ENCODE measurements at places on chromosomes 1 and 21. TPM values are rescaled to one million over a fixed set of nuclear protein-coding genes. Genes with fewer than 3 reads are reported as not detected.
A peak's percentile ranks its signal among the peaks of the same experiment; 100 is the strongest.

DNA sequence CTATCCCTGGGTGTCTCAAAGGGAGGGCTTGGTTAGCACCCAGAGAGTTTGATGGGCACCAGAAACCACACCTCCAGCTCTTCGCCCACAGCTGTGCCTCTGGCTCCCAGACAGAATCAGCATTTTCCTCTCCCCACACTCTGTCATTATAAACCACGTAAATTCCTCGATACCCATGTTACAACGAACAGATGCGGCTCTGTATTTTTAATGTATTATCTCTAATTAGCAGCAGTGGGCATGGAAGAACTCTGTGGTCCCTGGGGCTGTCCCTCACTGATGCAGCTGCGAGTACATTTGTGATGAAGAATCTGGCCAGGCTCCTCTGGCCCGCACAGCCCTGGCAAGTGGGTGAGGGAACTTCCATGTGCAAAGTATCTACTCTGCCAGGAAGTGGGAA, 10.8 kb downstream of the HMGB4 start:
- no peaks in the 10 kb centered on the region for H3K4me1 ChIP-seq
- H3K4me3 ChIP-seq, result no peak overlapping the region
- DNase-seq, result no peak

GRCh38 chr1:52306227-52307006, 59.6 kb downstream of the CC2D1B start:
- no peak overlapping the region for H3K4me3 ChIP-seq
- no peaks in the 10 kb centered on the region for H3K4me1 ChIP-seq
- no peak overlapping the region for H3K27ac ChIP-seq
- H3K27me3 ChIP-seq, result no peaks in the 10 kb centered on the region

GRCh38 chr21:34528131-34528561, 16.1 kb upstream of the KCNE1 start:
- H3K4me1 ChIP-seq, result peaks cover 42% of the 10 kb centered on the region
- no peaks in the 10 kb centered on the region for H3K36me3 ChIP-seq

DNA sequence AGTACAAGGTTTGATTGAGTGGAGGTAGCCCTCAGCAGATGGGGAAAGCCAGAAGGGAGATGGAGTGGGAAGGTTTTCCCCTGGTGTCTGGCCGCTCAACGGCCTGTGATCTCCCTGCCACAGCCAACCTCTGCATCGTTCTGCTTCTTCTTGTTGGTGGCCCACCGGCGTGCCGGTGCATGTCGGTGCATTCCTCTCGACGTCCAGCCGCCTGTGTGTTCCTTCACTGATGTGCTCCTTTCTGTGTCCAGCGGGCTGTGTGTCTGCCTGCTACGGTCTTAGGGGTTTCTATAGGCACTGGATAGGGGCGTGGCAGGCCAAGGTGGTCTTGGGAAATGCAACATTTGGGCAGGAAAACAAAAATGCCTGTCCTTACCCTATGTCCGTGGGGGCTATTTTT, 101.0 kb downstream of the XPR1 start:
- H3K27ac ChIP-seq, result no peak overlapping the region
- no peaks in the 10 kb centered on the region for H3K36me3 ChIP-seq
- no peaks in the 10 kb centered on the region for H3K4me1 ChIP-seq
- no peak overlapping the region for H3K4me3 ChIP-seq
- DNase-seq, result no peak

DNA sequence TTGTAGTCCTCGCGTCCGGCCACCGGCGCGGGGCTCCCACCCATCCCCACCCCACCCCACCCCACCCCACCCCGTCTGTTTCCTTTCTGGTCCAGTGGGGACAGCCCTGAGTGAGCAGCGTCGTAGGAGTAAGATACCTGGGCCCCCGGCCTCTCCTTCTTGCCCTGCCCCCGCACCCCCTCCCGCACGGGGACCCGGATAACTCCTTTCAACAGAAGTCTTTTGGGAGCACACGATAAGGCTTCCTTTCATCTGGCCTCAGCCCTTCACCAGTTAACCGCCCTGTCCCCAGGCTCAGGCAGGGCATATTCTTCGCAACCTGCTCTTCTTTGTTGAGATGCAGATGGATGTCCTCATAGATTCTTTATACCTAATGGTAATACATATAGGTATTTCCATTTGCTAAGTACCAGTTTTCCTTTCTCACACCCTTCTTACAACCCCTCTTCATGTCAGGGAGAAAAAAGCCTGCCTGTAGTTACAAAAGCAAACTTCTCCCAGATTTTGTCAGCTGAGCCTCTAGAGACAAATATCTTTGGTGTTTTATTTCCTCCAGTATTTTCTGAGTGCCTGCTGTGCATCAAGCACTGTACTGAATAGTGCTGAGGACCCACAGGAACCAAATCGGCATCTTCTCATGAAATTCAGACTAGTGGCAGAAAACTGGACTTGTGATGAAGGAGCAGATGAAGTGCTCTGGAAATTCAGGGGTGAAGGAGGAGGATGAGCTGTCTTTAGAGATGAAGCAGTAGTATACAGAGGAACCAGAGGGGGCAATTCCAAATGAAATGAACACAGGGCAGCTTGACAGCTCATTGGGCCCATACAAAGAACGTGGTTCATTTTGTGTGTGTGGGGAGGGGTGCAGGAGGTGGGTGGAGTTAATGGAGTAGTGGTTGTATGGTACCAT, 33.6 kb downstream of the SLC2A1 start:
- H3K4me3 ChIP-seq, result peak overlapping the region; percentile 48
- peaks cover 6% of the 10 kb centered on the region for H3K4me1 ChIP-seq
- H3K36me3 ChIP-seq, result no peaks in the 10 kb centered on the region
- H3K27ac ChIP-seq, result peak overlapping the region; percentile 86
- no peak for DNase-seq

DNA sequence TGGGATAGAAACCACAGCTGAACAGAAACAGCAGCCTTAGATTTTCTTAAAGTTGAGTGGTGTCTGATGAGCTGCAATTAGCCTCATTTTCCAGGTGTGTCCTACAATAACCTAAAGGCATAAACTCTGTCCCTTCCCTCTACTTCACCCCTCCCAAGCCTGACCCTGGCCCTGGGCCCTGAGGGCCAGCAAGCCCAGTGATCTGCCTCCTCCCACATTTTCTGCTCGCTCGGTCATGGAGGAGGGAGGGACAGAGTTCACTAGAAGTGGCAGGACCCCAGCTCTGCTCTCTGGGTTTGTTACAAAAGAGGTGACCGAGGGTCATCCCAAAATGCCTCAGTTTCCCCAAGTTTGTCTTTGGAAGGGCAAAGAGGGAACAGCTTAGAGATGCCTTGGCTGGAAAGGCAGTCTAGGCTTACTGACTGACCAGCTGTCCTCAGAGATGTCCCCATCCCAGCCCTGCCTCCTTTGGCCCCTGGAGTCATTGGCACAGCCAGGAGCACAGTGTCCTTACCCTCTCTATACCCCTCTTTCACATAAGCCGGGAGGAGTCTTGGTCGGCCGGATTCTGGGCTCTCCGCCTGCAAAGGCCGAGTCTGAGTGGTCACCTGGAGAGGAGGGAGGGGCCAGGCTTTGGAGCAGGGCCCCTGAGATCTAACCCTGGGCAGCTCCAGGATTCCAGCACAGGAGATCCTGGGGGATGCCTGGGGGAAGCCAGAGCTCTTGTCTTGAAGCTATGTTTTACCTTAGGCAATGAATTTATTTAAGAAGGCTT, 172.7 kb downstream of the PTPRU start:
- H3K4me1 ChIP-seq, result no peaks in the 10 kb centered on the region
- no peaks in the 10 kb centered on the region for H3K36me3 ChIP-seq
- DNase-seq, result no peak
- no peaks in the 10 kb centered on the region for H3K27me3 ChIP-seq

DNA sequence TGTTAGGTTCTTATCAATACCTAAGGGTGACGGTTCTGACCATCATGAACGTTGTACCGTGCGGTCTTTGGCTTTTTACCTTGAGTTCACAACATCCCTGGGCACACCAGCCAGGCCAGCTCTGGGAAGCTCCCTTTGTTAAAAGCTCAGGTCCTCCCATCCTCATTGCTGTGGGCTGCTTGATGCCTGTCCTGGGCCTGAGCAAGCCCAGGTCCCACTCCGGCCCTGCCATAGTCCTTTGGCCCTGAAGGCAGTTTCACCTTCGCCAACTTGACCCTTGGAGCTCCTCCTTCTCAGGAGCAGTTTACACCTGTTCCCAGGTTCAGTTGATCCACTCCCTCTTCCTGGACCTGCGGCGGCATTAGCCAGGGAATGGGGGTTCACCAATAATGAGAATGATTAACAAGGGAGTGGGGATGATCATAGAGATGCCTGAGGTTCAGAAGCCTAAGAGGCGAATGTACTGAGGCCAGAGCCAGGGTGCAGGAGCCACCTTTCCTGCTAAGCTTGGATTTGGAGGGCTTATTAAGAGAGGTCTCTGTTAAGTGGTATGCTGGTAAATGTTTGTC, 40.2 kb downstream of the DHCR24 start:
- no peak overlapping the region for H3K27ac ChIP-seq
- peaks cover 4% of the 10 kb centered on the region for H3K4me1 ChIP-seq
- no peak overlapping the region for H3K4me3 ChIP-seq
- DNase-seq, result no peak
- no peaks in the 10 kb centered on the region for H3K27me3 ChIP-seq

- no peak for DNase-seq
- H3K27ac ChIP-seq, result no peak overlapping the region
- H3K4me3 ChIP-seq, result no peak overlapping the region
- no peaks in the 10 kb centered on the region for H3K4me1 ChIP-seq
- no peaks in the 10 kb centered on the region for H3K36me3 ChIP-seq
These were observed 37.2 kb downstream of the PDE9A start for GRCh38 chr21:42690586-42690985.

DNA sequence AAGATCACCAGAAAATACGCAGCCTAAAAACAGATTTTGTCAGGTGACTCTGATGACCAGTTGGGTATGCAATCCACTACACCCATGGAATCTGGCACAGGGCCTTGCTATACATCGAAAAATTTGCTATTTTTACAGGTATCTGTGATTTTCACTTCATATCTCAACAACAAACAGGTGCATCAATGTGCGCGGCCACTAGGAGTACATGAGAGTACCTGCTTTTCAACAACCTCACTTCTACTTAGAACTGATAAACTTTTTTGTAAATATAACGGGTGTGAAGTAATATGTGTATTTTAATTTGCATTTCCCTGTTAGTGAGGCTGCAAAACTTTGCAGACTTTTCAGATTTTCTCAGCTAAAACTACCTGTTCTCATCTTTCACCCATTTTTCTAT, 80.8 kb downstream of the SLC45A1 start:
- H3K4me1 ChIP-seq, result peaks cover 38% of the 10 kb centered on the region
- no peaks in the 10 kb centered on the region for H3K27me3 ChIP-seq

DNA sequence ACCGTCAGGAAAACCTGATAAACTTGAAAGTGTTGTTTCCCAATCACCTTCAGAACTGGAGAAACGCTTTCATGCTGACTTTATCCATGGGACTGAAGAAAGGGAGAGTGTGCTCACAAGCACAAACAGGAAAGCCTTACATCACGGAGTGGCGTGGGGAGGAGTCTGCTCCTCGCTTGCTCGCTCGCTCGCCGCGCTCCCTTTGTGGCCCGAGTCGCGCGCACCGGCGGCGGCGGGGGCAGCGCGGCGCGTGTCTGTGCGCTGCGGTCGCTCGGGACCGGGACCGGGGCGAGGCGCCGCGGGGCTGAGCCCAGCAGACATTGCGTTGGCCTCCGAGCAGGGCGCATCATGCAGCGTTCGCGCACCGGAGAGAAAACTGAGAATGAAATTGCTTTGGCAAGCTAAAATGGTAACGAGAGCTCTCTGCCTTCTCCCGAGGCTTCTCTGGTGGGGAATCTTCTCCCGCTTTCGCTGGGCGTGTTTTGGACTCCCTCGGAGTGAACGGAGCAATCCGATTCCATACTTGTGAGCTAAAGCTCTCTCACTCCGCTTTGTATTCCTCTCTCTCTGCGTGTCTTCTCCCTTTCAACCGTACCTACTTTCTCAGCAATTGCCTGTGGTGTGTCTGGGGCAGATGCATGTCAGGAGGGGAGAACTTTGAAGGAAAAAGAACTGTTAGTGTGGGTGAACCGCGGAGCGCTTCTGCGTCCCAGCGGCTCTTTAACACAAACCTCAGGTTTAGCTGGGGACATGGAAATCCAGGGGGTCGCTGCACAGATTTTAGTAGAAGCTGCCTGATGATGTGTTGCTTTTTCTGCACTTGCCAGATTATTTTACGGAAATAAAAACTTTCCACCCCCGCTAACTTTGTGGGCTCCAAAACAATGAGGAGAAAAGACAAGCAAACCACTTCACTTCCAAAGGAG, at the start of gene RGL1:
RGL1 (plus strand) TSS at position 205 of the 926 bp plus-strand sequence; CDS start at position 383, 178 bp downstream.
- H3K27me3 ChIP-seq, result no peaks in the 10 kb centered on the region
- no peak within 1 kb of the TSS for H3K4me3 ChIP-seq
- peaks cover 7% of the 10 kb centered on the region for H3K4me1 ChIP-seq
- no peaks in the 10 kb centered on the region for H3K36me3 ChIP-seq

- H3K4me1 ChIP-seq, result no peaks in the 10 kb centered on the region
- H3K27ac ChIP-seq, result no peak overlapping the region
- no peak for DNase-seq
- H3K27me3 ChIP-seq, result no peaks in the 10 kb centered on the region
- H3K36me3 ChIP-seq, result no peaks in the 10 kb centered on the region
- no peak overlapping the region for H3K4me3 ChIP-seq
These were observed 18.8 kb downstream of the PTPRC start for GRCh38 chr1:198657550-198658064.

DNA sequence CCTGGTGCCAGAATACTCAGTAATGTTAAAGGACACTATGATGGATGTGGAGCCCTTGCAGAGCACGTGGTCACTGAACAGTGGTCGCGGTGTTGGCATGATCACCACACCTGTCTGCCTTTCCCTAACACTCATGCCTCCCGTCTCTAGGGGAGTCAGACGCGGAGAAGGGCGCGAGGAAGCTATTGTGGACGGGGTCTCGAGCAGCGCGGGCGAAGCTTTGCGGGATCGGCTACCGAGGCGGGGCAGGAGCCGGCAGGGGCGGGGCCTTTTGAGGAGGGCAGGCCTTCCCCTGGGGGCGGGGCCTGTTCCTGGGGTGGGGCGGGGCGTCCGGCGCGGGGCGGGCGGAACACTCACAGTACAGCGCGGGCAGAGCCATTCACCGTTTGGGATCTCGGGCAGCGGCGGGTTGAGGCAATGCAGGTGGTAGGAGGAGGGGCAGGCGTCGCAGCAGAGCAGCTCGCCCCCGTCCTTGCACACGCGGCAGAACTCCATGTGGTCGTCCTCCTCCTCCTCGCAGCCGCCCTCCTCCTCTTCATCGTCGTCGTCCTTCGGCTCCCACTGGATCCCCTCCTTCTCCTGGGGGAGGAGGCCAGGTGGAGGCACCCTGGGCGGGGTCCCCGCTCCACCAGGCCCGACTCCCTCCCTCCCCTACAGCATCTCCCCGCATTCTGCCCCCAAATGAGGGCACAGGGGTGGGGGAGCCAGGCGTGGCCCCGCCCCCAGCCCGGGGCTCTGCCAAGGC, 31.5 kb downstream of the CHD5 start:
- H3K27ac ChIP-seq, result no peak overlapping the region
- DNase-seq, result peak; percentile 51
- H3K36me3 ChIP-seq, result no peaks in the 10 kb centered on the region
- H3K27me3 ChIP-seq, result no peaks in the 10 kb centered on the region

- H3K4me1 ChIP-seq, result no peaks in the 10 kb centered on the region
- H3K36me3 ChIP-seq, result no peaks in the 10 kb centered on the region
- no peak overlapping the region for H3K4me3 ChIP-seq
- DNase-seq, result no peak
- H3K27ac ChIP-seq, result no peak overlapping the region
These were observed 64.4 kb downstream of the CDC7 start for GRCh38 chr1:91564888-91565701.

DYNLT4 gene
- total RNA-seq, result 2.9 TPM

INSRR gene
- total RNA-seq, result not detected

KCNJ9 gene
- total RNA-seq, result not detected

KIF21B gene
- total RNA-seq, result 3.4 TPM

BRDT gene
- not detected for total RNA-seq

S100A5 gene
- total RNA-seq, result not detected

OLFM3 gene
- total RNA-seq, result not detected

GSTM3 gene
- total RNA-seq, result 73.8 TPM

FMO4 gene
- 0.99 TPM for total RNA-seq

Measured in body of pancreas (tissue), 4 donors.